ENCODE measurements at places on chromosomes 13 and 19.

- DNase-seq, result no peak
Observed at GRCh38 chr19:4389511-4390016, 10.8 kb downstream of the SH3GL1 start.

GRCh38 chr19:47806435-47806834, 2.1 kb upstream of the TPRX1 start:
- no peak for DNase-seq

DNA sequence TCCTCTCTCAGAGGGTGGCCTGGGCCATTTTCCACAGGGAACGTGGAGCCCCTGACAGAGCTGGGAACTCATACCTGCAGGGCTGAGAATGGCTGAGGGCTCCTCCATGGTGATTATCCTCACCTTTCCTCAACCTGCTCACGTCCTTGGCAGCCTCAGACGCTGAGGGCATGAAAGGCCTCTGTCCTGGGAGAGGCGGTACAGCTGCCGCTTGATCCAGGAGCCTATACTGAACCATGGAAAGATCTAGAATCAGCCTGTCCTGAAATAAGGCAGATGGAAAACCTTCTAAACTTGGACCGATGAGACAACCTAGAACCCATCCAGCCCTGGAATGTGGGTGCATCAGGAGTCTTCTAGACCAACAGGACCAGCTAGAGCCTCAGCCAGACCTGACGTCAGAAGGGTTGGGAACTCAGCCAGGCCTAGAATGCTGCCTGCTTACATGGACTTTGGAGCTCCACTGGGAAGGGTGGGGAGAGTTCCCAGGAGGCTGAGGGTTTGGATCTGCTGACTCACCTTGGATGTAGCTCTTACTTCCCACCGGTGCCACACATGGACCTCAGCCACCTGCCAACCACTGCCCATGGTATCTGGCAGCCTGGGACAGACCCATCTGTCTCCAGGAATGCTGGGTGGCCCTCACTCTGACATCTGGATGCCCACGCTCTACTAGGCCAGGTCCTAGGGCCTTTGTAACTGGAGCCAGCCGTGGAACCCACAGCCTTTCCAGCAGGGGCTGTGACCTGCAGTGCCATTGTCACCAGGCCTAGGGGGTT, 7.5 kb downstream of the KCTD15 start:
- no peak for DNase-seq

DNA sequence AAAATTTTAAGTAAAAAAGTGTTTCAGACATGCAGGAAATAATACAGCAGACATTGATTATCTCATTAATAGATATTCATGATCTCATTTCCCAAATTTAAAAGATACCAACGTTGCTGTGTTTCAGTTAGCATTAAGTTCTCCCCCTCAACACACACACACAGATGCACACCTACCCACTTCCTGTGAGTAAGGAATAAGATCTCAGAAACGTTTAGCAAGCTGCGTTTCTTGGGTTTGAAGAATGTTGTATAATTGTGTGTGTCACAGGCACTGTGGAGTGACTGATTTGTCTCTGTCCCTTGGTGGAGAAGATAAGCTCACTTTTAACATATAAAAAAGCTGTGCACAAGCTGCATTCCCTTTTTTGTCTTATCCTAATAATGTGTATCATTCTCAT, 196.8 kb downstream of the PDS5B start:
- DNase-seq, result no peak

DNA sequence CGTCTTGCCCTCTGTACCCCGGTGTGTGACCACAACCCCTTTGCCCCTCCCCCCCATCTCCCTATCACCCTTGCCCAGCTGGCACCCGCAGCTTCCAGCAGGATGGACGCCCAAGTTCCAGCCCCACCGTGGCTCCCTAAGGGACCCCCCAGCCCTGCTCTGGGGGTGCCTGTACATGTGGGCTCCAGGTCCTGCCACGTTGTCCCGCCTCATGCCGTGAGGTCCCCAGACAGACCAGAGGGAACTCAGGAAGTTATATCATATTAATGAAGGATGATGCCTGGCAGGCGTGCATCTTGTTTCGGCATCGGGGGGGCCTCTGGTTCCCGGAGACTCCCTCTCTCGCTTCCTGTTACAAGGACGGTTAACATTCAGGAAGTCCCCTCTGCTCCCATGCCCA, 1.6 kb upstream of the PTGIR start:
- no peak for DNase-seq

GRCh38 chr19:20351244-20351643, 184.2 kb downstream of the ZNF486 start:
- no peak for DNase-seq

- no peak for DNase-seq
Observed at GRCh38 chr19:42324655-42325307, 654 bp upstream of the MEGF8 start.

- no peak for DNase-seq
Observed at GRCh38 chr19:39074205-39074692, 9.9 kb upstream of the ACP7 start.

GRCh38 chr13:48660361-48661076, 6.8 kb downstream of the CYSLTR2 start:
- no peak for DNase-seq

GRCh38 chr19:30158067-30158892, 213.9 kb upstream of the ZNF536 start:
- DNase-seq, result no peak

GRCh38 chr19:2321565-2322283, 6.7 kb downstream of the LSM7 start:
- no peak for DNase-seq

- no peak for DNase-seq
Observed at GRCh38 chr13:73585236-73585635, 526.4 kb downstream of the KLF5 start.

GRCh38 chr13:80341101-80341755, at the start of gene SPRY2:
TSS of gene SPRY2 (minus strand) at chr13:80341126. CDS start at chr13:80337705, 3,421 bp downstream.
- peak; percentile 17 for DNase-seq

GRCh38 chr19:41367848-41368301, 3.9 kb upstream of the B9D2 start:
- no peak for DNase-seq

DNA sequence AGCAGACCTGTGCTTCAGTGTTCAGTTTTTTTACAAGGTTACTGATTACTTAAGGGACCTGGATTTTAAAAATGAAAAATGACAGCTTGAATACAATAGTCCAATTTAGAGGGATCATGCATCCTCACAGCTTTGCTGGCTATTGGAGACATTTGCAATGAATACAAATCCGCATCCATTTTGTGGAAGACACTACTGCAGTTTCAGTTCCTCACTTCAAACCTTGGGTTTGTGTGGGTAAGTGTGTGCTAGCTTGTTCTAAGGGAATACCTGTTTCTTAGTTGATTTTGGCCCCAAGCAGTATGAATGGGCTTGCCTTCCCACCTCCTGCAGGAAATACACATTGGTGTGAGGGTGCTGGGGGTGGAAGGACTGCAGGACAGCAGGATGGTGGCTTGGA, 222.4 kb downstream of the OLFM4 start:
- no peak for DNase-seq

DNA sequence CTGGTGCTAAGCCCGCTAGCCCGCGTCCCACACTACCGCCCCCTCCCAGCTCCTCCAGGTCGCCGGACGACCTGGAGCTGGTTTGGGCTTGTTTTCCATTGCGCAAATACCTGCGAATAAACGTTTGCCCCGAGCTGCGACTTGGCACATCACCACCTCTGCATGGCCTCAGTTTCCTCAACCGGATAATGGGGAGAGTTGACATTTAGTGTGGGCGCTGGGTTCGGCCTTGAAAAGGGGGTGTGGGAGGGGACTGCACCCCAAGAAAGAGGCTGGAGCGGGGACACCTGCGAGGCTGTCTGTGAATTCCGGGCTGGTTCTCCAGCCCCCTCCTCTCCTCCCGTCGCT, 11.0 kb upstream of the JUND start:
- DNase-seq, result no peak
